Thymus (tissue), 14 donors: ENCODE measurements at places on chromosomes 1 and 21. TPM values are rescaled to one million over a fixed set of nuclear protein-coding genes. Genes with fewer than 3 reads are reported as not detected.

DNA sequence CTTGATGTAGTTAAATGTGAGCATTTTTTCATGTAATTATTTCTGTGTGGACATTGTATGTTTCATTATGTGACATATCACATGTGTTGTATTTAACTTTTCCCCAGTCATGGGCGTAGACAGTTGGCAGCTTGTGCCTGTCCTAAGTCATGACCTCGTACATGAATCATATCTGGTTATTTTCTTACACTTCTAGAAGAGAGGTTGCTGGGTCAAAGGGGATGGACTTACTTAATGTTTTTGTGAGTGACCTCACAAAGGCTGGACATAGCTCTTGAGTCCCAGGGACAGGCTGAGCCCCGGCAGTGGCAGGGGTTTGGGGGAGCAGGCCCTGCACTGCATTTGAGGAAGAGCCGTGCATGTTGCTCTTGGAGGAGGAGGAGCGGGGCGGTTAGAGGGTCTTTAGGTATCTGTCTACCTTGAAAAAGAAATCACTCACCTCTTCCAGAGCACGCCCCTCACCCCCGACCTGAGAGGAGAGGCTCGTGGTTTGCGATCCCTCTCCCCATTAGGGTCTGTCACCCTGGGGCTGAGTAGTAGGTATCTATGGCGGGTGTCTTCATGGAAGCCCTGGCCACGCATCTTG is 16.4 kb downstream of the IFNGR2 start:
- no peak for DNase-seq
- H3K27ac ChIP-seq = peak overlapping the region; percentile 31
- H3K36me3 ChIP-seq = peaks cover 42% of the 10 kb centered on the region
- no peaks in the 10 kb centered on the region for H3K4me1 ChIP-seq
- H3K27me3 ChIP-seq = no peaks in the 10 kb centered on the region

DNA sequence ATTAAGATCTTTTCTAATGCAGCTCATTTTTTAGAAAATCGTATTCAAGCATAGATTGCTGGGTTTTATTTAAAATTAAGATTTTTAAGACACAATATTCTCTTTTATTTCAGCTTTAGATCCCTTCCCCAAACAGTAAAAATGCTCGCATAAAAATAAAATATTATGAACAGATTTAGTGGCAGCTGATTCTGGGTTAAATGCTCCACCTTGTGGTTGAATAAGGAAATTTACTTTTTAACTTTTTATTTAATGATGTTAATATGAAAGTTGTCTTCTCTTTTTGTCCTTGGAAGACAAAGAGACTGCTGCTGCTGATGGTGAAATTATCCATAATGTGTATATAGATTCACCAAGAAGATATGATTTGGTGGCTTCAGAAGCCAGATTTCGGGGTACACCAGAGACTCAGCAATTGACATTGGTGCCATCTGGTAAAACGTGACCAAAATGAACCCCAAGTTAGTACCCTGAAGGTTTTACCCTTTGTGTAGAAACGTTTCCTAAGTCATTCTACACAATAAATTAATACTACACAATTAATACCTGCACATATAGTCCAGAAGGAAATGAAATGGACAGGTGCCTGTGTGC is 128.0 kb downstream of the ADAMTS1 start:
- DNase-seq = no peak
- no peak overlapping the region for H3K27ac ChIP-seq
- no peak overlapping the region for H3K4me3 ChIP-seq
- H3K4me1 ChIP-seq = no peaks in the 10 kb centered on the region
- no peaks in the 10 kb centered on the region for H3K36me3 ChIP-seq

DNA sequence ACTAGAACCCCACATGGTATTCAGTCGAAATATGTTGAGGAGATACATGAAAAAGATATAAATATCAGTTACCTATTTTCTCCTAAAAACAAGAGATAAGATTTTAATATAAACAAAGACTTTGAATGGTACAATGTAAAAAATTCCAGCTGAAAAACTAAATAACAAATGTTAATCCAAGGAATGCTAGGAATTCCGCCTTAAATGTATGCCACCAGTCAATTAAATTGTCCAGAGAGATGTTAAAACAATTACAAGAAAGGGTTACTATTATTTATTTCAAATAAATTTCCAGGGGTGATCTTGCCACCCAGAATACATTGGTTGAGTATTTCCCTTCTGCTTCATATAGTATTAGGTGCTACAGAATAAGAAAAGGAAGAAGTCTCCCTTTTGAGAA is 4.2 kb downstream of the ADSS2 start:
- H3K27me3 ChIP-seq = no peaks in the 10 kb centered on the region
- peaks cover 4% of the 10 kb centered on the region for H3K36me3 ChIP-seq
- no peak overlapping the region for H3K4me3 ChIP-seq

DNA sequence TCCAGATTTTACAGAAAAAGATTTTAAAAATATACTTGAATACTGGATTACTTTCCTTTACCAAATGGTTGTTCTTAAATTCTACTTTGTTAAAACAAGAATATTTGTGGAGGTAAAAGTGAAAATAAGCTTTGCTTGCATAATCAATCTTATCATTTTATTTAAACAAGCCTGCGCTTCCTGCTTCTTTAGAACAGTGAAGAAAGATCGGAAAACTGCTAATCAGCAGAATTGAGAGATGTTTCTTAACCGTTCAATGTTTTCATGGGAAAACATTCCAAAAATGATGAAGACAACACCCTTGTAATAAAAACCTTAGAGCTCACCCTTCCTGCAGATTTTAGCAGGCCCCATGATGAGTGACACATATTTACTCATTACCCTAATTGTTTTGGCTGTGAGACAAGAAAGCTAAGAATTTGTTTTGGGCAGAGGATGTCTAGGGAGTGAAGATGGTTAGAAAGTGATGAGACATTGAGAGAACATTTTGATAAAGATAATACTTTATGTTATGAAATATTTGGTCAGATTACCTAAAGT is 72.6 kb downstream of the TPR start:
- H3K36me3 ChIP-seq = no peaks in the 10 kb centered on the region
- no peak overlapping the region for H3K27ac ChIP-seq
- no peak overlapping the region for H3K4me3 ChIP-seq
- H3K27me3 ChIP-seq = no peaks in the 10 kb centered on the region
- DNase-seq = no peak

DNA sequence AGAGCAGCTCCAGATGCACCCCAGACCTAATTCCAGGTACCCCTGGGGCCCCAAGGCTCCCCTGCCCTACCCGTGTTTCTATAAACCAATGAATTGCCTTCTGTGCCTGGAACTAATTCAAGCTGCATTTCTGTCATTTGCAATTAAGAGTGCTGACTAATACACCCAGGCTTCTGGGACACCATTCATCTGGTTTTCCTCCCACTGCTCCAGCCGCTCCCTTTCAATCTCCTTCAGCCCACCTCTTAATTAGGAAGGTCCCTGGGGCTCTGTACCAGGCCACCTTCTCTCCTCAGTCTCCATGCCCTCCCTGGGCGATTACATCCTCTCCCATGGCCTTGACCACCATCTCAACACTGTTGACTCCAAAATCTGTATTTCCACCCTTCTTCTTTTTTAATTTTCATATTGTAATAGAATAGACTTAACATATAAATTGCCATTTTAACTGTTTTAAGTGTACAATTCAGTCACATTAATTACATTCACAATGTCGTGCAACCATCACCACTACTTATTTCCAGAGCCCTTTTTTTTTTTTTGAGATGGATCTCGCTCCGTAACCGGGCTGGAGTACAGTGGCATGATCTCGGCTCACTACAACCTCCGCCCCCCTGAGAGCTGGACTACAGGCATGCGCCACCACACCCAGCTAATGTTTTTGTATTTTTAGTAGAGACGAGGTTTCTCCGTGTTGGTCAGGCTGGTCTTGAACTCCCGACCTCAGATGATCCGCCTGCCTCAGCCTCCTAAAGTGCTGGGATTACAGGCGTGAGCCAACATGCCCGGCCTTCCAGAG is 9.2 kb upstream of the GJB3 start:
- H3K4me3 ChIP-seq = no peak overlapping the region
- H3K27ac ChIP-seq = no peak overlapping the region
- no peaks in the 10 kb centered on the region for H3K36me3 ChIP-seq
- no peaks in the 10 kb centered on the region for H3K4me1 ChIP-seq

- no peak for DNase-seq
- H3K4me1 ChIP-seq = no peaks in the 10 kb centered on the region
- no peak overlapping the region for H3K27ac ChIP-seq
- no peaks in the 10 kb centered on the region for H3K27me3 ChIP-seq
- no peaks in the 10 kb centered on the region for H3K36me3 ChIP-seq
Observed at GRCh38 chr21:38784458-38785266, 21.1 kb upstream of the ETS2 start.

- H3K4me3 ChIP-seq = no peak overlapping the region
- no peaks in the 10 kb centered on the region for H3K27me3 ChIP-seq
- no peaks in the 10 kb centered on the region for H3K4me1 ChIP-seq
Observed at GRCh38 chr1:169682071-169682470, 29.3 kb downstream of the SELL start.

GRCh38 chr1:58779059-58779754 is 4.6 kb downstream of the JUN start:
- H3K4me1 ChIP-seq = peaks cover 19% of the 10 kb centered on the region
- no peak for DNase-seq
- no peak overlapping the region for H3K4me3 ChIP-seq
- H3K27me3 ChIP-seq = peaks cover 30% of the 10 kb centered on the region

Gene SELP
- total RNA-seq = 1.0 TPM

- H3K27me3 ChIP-seq = no peaks in the 10 kb centered on the region
- H3K4me1 ChIP-seq = no peaks in the 10 kb centered on the region
- no peaks in the 10 kb centered on the region for H3K36me3 ChIP-seq
- H3K27ac ChIP-seq = no peak overlapping the region
- DNase-seq = no peak
- no peak overlapping the region for H3K4me3 ChIP-seq
Observed at GRCh38 chr1:41200728-41201127, 41.4 kb downstream of the SCMH1 start.

DNA sequence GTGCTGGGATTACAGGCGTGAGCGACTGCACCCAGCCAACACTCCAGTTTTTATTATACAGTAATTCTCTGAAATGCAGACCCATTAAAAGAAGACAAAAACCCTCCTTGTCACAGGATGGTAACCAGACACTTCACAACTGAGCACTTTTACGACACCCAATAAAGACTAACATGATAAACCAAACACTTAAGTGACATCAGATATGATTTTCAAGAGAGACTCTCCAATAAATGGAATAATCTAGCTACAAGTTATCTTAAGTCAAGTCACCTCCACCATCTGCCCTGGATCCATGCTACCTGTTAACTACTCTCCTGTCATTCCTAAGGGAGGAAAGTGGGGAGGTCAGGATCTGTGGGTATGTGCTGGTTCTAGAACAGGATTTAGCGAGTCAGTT is 5.6 kb downstream of the GNG12 start:
- no peak for DNase-seq
- H3K27ac ChIP-seq = no peak overlapping the region
- H3K27me3 ChIP-seq = peaks cover 23% of the 10 kb centered on the region
- no peaks in the 10 kb centered on the region for H3K36me3 ChIP-seq

Gene CBR3
- 1.5 TPM for total RNA-seq

Gene GBP2
- 60.5 TPM for total RNA-seq

Gene YY1AP1
- 109 TPM for total RNA-seq

Gene TSPAN1
- total RNA-seq = 1.4 TPM
